ENCODE measurements at places on chromosomes 11 and 22.

DNA sequence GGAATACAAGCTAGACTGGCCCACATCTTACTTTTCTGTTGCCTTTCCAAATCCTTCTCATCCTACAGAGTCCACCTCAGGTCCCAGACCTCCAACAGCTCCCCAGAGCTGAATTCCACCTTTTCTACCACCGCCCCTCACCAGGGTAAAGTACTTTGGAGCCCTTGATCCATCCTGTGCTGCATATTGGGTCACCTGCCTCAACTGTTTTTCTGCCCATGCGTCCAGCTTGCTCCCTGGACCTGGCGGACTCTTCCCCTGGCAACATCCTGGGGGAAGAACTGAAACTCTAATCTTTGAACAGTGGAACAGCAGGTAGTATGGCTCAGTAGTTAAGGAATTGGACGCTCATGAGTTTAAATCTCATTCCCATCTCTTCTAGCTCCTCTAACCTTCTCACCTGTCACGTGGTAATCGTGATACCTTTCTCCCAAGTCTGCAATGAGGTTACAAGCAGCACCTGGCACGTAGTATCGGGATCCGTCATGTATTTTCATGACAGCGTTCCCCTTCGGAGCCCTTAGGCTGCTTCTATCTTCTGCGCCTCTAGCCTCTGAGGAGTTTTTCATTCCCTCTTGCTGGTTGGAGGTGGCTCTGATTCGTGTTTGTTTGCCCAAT lies 98.1 kb downstream of the CEP164 start:
- DNase-seq, result no peak

- DNase-seq, result no peak
Observed at GRCh38 chr11:78567209-78567608, 7.5 kb downstream of the NARS2 start.

DNA sequence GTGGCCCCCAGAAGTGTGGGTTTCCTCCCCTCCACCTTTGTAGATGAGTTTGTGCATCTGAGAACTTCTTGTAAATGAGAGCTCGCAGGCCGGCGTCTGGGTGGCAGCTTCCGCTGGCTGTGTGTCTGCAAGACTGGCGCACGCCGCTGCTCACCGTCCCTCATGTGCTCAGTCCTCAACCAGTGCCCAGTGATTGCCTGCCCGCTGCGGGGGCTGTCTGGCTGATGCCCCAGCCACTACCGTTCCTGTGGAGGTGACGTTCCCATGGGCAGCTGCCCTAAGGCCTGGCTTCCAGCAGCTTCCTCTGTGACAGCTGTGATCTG lies 8.8 kb downstream of the TBX1 start:
- DNase-seq, result no peak

DNA sequence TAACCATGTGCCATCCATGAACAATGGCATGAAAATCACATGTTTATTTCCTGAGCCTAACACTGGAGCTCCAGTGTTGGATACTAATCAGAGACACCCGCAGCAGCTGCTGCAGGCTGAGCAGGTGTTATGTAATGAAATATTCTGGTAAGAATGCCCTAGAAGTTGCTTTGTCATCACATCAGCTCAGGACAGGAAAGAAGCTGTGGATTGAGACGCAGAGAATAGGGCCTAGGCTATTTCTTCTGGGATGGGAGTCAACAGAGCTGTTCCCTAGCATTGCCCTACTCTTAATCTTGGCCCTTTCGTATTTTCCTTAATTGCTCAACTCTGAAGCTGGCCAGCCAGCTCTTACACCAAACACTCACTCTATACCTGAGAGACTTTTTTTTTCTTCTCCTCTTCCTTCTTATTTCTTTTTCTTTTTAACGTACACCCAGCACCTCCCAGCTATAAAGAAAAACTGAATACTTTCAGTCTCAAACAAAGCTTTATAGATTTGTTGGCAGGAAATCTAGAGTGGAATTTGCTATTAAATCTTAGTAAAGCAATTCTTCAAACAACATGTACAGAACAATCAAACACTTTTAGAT lies 31.9 kb downstream of the RASSF10 start:
- no peak for DNase-seq

DNA sequence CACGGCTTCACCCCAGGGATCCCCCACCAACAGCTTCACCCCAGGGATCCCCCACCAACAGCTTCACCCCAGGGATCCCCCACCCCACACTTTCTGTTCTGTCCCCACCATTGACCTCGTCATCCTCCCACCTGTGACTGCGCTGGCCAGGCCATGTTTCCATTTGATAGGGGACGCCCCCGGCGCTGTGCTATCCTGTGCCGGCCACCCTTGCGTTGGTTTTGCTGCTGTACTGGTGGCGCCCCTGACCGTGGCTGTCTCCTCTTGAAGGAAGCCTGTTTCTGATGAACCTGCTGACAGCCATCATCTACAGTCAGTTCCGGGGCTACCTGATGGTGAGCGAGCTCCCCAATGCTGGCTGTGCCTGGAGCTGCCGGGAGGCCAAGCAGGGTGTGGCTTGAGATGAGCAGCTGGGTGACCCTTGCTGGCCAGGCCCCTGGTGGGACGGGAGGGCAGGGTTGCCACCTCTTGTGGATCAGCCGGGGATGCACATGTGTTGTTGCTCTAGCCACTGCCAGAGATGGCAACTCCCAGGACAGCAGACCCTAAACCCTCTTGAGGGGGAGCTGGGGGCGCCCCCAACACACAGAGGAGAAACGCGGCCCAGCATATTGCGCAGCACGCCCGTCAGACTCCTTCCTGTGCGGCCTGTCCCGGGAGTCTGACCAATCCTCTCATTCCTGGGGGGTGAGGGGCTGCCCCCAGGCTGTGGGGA lies 22.5 kb downstream of the TPCN2 start:
- no peak for DNase-seq

- DNase-seq, result no peak
Observed at GRCh38 chr11:102177974-102178631, 67.9 kb downstream of the YAP1 start.

All from CD4-positive, alpha-beta T cell (primary cell).